Nephron progenitor cell (in vitro differentiated cells): ENCODE measurements at places on chromosomes 13 and 19.

DNA sequence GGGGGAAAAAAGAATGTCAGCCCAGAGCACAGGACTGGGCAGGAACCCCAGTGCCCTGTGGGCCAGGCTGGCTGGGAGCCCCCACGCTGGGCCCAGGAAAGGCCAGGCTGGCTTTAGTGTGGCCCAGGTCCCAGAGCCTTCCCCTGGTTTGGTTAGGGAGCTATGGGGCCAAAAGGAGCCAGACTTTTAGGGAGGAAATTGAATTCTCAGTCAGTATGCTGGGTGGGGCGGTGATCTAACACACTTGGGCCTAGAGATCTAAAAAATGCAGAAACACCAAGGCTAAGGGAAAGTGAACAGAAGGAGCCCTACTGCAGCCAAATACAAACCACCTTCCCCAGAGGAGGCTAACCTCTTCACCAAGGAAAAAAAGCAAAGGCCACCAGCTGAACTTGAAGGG lies 137.5 kb downstream of the CRYL1 start:
- H3K4me1 ChIP-seq, result no peaks in the 10 kb centered on the region
- no peak for DNase-seq
- H3K27me3 ChIP-seq, result peaks cover 9% of the 10 kb centered on the region
- no peak overlapping the region for H3K4me3 ChIP-seq

DNA sequence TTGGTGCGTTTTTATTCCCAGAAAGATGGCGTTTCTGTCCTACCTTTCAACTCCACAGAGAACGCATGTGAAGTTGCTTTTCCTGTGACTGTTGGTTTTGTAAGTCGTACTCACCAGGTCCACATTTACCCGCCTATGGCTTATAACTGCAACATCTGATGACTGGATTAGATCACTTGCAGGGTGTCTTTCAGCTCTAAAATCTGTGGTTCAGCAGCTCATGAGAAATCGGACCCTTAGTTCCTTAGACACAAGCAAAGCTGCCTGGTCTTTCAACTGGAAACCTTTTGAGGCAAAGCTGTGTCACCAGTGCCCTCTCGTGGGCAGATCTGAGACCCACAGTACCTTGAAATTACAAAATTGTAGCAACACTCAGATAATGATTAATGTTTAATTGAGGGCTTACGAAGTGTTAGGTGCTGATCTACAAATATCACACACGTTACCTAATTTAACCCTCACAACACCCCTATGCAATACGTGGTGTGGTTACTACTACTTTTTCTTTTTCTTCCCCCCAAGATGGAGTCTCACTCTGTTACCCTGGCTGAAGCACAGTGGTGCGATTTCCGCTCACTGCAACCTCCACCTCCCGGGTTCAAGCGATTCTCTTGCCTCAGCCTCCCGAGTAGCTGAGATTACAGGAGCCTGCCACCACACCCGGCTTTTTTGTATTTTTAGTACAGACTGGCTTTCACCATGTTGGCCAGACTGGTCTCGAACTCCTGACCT lies 65.4 kb downstream of the RUBCNL start:
- no peaks in the 10 kb centered on the region for H3K36me3 ChIP-seq
- peaks cover 9% of the 10 kb centered on the region for H3K4me1 ChIP-seq
- peak; percentile 64 for DNase-seq
- H3K27me3 ChIP-seq, result peaks cover 12% of the 10 kb centered on the region
- H3K4me3 ChIP-seq, result no peak overlapping the region
- H3K27ac ChIP-seq, result no peak overlapping the region

GRCh38 chr19:21491146-21491545 lies 14.3 kb upstream of the ZNF429 start:
- no peaks in the 10 kb centered on the region for H3K27me3 ChIP-seq
- H3K27ac ChIP-seq, result no peak overlapping the region
- DNase-seq, result no peak
- peaks cover 65% of the 10 kb centered on the region for H3K36me3 ChIP-seq
- H3K4me3 ChIP-seq, result no peak overlapping the region

GRCh38 chr19:10450853-10451609 lies 30.7 kb downstream of the PDE4A start:
- H3K27ac ChIP-seq, result no peak overlapping the region
- peaks cover 37% of the 10 kb centered on the region for H3K4me1 ChIP-seq
- peaks cover 10% of the 10 kb centered on the region for H3K27me3 ChIP-seq
- H3K36me3 ChIP-seq, result no peaks in the 10 kb centered on the region
- no peak for DNase-seq
- H3K4me3 ChIP-seq, result no peak overlapping the region

DNA sequence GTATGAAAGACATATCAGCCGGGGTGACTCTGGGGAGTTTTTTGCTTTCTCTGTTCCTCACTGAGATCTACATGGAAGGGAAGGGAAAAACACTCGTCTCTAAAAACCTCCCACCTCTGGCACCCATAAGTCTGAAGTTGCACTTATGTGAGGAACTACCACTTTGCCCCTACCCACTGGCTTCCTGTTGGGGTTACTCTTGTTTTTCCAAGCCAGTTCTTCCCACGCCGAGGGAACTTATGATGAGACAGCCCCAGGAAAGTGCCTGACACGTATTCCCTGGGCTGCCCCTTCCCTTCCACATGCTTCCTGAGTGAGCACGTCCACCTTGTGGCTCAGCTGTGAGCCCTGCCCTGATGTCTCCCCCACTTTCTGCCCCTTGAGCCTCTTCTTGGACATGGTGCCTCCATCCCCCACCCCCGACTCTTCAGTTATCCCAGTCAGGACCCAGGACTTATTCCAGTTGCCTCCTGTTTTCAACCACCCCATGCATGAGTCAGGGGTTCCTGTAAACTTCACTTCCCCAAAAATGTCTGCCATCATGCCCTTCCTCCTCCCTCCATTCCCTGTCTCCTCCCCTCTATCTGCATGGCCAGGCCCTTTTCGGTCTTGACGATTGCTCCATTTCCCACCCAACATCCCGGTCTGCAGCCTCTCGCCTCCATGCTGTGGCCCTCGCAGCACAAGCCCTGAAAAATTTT lies 5.1 kb upstream of the SIGLEC7 start:
- H3K27ac ChIP-seq, result peak overlapping the region; percentile 72
- no peak for DNase-seq
- H3K4me1 ChIP-seq, result peaks cover 13% of the 10 kb centered on the region
- no peaks in the 10 kb centered on the region for H3K36me3 ChIP-seq

DNA sequence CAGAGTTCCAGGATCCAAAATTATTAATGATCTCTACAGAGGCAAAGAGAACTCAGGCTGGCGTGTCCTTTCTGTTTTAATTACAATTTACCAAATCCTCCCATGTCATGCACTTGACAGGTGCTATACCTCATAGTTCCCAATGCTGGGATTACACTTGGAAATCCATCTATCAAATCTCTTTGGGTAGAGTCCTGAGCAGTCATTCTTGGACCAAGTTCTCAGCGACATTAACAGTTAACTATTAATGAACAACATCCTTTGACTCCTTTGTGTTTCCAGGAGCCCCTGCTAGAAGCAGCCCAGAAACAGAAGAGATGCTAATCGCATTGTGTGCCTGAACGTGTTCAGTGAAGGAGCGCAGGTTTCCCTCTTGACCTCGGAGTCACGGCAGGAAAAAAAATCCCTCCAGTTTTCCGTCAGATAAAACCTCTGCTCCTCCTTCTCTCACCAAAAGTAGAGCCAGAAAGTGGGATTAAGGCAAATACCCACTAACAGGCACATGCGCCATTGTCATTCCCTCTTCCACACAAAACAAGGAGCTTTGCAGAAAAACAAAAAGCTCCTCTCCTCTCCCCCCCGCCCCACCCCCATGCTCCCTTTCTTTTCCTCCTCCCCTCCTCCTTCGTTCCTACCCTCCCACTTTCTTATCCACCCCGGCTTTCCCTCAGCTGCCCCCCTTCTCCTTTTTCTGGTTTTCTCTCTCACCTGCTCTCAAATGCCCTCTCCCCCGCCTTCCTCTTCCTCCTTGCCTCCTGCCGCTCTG lies 224.7 kb downstream of the ZIC5 start:
- peaks cover 60% of the 10 kb centered on the region for H3K4me1 ChIP-seq
- H3K4me3 ChIP-seq, result peak overlapping the region; percentile 63
- H3K27ac ChIP-seq, result no peak overlapping the region
- no peaks in the 10 kb centered on the region for H3K36me3 ChIP-seq
- DNase-seq, result no peak

GRCh38 chr19:17184371-17184841 lies 30.8 kb upstream of the USE1 start:
- H3K27ac ChIP-seq, result no peak overlapping the region
- peaks cover 2% of the 10 kb centered on the region for H3K27me3 ChIP-seq
- H3K36me3 ChIP-seq, result peaks cover 27% of the 10 kb centered on the region
- DNase-seq, result no peak
- H3K4me3 ChIP-seq, result no peak overlapping the region

GRCh38 chr19:48419158-48419920 lies 25.9 kb downstream of the GRIN2D start:
- peak; percentile 77 for DNase-seq
- H3K36me3 ChIP-seq, result peaks cover 11% of the 10 kb centered on the region
- peak overlapping the region; percentile 96 for H3K27ac ChIP-seq
- H3K27me3 ChIP-seq, result no peaks in the 10 kb centered on the region
- peaks cover 27% of the 10 kb centered on the region for H3K4me1 ChIP-seq
- peak overlapping the region; percentile 68 for H3K4me3 ChIP-seq

DNA sequence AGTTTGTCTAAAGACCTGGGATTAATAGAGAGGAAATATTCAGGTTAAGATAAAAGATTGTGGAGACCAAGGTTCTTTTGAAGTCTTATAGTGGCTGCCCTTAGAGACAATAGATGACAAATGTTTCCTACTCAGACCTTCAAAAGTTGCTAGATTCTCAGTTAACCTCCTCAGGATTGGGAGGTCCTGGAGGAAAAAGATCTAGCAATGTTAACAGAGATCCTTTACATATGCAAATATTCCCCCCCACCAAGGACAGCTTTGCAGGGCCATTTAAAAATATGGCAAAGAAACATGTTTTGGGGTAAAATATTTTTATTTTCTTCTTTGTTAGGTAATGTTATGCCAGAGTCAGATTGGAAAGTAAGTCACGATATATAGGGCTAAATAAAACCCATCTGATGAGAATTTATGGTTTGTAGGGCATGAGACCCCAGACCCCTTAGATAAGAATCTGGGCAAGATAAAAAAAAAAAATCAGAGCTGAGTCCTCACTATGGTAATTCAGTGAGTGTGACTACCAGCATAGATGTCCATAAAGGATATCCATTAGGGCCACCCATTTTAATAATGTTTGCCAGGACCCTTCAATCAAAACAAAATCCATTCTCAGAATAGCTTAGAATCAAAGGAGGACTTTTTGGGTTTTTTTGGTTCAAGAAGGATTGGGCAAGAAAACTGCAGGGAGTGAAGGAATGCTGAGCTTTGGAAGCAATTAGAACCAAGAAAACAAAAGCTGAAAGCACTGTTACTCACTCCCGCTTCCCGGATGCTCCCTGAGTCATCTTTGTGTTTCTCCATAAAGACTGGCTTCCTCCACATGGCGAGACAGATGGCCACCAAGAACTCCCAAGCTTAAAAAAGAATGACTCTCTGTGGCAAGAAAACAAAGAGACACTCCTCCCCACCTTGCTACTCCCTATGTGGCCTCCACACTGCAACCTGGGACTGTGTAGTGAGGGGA lies 28.2 kb downstream of the VSTM1 start:
- no peak overlapping the region for H3K27ac ChIP-seq
- no peak for DNase-seq
- no peaks in the 10 kb centered on the region for H3K36me3 ChIP-seq
- H3K27me3 ChIP-seq, result peaks cover 6% of the 10 kb centered on the region

DNA sequence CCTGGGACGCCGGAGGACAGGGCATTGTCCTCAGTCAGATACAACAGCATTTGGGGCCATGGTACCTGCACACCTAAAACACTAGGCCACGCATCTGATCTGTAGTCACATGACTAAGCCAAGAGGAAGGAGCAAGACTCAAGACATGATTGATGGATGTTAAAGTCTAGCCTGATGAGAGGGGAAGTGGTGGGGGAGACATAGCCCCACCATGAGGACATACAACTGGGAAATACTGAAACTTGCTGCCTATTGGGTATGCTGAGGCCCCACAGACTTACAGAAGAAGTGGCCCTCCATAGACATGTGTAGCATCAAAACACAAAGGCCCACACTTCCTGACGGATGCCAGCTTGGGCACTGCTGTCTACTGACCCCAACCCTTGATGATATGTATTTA lies 1.4 kb upstream of the ICAM4 start:
- H3K27ac ChIP-seq, result no peak overlapping the region
- H3K4me3 ChIP-seq, result no peak overlapping the region
- DNase-seq, result no peak

DNA sequence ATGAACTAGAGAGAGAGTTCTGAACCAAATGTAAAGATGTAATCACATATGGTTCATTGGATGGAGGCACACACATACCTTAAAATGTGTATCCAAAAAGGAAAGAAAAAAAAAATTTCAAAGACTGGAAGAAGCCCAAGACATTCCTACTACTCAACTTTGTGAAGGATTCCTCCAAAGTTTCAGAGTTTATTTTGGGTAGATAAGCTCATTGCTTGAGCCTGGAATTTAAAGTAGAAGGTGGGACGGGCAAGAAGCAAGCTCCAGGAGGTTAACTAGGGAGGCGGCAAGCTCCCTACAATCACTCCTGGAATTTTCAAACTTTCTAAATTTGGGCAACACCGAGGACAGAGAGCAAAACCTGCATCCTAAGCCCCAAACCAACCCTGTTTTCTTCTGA lies 1.9 kb downstream of the TSHZ3 start:
- no peaks in the 10 kb centered on the region for H3K36me3 ChIP-seq
- no peak for DNase-seq
- peaks cover 42% of the 10 kb centered on the region for H3K27me3 ChIP-seq
- H3K27ac ChIP-seq, result no peak overlapping the region

DNA sequence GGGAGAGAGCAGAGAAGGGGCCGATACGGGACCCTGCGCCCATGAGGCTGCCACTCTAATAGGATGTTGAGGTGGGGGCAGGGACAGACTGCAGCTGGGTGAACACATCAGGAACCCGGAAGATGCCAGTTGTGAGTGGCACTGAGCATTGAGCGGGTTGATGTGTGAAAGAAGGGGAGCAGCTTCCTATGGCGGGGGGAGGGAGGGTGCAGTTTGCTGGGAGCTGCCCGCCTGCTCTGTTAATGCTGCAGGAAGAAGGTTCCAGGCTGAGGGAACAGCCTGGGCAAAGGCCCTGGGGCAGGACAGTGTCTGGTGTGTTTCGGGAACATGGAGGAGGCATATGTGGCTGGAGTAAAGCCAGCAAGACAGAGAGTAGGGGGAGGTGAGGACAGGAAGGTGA lies 29.8 kb downstream of the DNM2 start:
- H3K4me3 ChIP-seq, result no peak overlapping the region
- DNase-seq, result no peak
- peak overlapping the region; percentile 89 for H3K27ac ChIP-seq
- no peaks in the 10 kb centered on the region for H3K27me3 ChIP-seq
- peaks cover 22% of the 10 kb centered on the region for H3K4me1 ChIP-seq

- H3K4me3 ChIP-seq, result no peak overlapping the region
- peaks cover 12% of the 10 kb centered on the region for H3K4me1 ChIP-seq
- peaks cover 4% of the 10 kb centered on the region for H3K27me3 ChIP-seq
- peaks cover 73% of the 10 kb centered on the region for H3K36me3 ChIP-seq
- no peak for DNase-seq
Measured at GRCh38 chr19:49326165-49326704, 1.2 kb upstream of the SLC6A16 start.

- no peaks in the 10 kb centered on the region for H3K4me1 ChIP-seq
- no peaks in the 10 kb centered on the region for H3K36me3 ChIP-seq
- no peak for DNase-seq
- H3K27me3 ChIP-seq, result no peaks in the 10 kb centered on the region
- no peak overlapping the region for H3K4me3 ChIP-seq
Measured at GRCh38 chr13:30499338-30499737, 33.6 kb upstream of the HMGB1 start.
